Activated naive CD4-positive, alpha-beta T cell (primary cell): ENCODE measurements at places on chromosomes 7 and 10.

DNA sequence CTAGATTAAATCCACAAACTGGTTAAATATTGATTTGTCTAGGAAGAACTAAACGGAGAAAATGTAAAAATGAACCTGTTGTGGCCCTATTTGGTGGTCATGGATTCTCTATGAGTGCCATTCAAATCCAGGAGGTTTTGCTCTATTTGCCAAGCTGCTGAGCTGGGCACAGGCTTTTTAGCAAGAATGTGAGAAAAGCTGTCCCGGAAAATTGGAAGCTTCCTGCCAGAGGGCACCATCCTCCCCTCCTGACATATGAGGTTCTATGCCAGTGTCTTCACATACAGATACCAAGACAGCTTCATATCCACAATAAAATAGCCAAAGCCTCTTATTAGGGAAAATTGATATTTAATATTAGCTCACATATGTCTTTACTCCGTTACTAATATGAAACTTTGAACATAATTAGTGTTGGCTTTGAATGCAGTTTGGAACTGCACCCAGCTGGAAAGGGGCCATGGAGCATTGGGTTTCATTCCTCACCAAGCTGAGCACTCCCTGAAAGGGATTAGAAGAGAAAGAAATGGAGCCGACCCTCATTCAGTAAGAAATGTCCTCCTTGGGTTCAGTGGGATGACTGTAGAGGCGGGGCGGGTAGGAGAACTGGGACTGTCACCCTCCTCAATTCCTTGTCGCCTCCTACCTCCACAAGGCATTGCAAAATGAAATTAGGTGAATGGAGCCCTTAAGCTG, 47.8 kb downstream of the NRCAM start:
- DNase-seq, result no peak

DNA sequence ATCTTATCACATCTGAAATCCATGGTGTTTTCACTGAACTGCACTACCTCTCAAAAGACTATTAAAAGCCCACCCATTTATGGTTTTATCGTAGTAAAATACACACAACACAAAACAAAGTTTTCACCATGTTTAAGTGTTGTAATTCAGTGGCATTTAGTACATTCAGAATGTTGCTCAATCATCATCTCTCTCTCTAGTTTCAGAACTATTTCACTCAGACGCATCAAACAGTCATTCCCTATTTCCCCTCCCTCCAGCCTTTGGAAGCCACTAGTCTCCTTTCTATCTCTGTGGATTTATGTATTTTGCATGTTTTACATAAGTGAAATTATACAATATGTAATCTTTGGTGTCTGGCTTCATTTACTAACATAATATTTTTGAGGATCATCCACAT, 332.6 kb downstream of the TNS3 start:
- DNase-seq, result no peak

DNA sequence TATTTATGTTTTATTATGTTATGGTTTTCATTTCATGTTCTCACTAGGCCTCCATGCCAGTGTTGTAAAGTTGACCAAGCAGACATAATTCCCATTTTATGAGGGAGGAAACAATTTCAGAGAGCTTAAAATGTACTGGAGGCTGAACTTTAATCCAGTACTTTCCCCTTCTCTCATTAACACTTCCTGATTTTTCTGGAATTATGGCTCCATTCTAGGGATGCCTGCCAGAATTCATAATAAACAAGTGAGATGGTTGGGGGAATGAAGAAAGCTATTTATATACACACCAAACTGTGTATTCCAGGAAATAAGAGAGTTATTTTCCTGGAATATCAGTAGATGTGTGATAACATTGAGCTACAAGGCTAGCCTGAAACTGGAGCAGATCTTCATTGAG, 6.9 kb downstream of the TMEM236 start:
- DNase-seq, result no peak

- no peak for DNase-seq
Observed at GRCh38 chr10:124239134-124239533, 145.7 kb upstream of the CHST15 start.

DNA sequence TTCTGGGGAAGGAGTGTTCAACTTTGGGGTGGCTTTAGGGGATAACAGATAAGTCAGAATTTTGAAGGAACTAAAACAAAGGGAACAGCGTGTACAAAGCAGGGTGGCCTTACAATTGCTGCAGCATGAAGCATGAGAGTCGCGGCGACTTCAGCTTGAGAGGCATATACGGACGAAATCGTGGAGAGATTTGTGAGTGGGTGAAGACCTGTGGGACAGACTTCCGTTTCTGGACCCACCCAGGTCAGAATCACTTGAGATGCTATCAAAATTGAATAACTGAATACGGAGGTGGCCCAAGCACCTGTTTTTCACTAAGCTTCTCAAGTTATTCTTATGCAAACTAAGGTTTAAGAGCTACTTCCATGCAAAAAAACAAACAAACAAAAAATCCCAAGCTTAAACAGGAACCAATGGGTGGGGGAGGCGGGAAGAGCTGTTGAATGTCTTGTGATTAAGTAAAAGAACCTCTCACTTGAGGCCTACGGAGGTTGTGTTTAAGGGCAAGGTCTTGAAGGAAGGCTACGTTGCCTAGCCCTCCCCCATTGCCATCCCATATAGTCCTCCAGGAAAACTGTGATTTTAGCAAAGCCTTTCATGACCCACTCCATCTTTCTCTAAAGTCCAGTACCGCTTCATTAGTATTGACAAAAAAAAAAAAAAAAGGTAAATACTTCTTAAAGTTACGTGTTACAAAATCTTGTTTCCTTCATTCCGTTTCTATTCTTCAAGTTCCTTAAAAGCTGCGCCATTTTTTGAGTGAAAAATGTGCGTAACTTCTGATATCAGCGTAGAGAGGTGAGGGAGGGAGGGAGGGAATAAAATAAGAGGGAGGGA, 1.3 kb upstream of the TRIM24 start:
- no peak for DNase-seq

DNA sequence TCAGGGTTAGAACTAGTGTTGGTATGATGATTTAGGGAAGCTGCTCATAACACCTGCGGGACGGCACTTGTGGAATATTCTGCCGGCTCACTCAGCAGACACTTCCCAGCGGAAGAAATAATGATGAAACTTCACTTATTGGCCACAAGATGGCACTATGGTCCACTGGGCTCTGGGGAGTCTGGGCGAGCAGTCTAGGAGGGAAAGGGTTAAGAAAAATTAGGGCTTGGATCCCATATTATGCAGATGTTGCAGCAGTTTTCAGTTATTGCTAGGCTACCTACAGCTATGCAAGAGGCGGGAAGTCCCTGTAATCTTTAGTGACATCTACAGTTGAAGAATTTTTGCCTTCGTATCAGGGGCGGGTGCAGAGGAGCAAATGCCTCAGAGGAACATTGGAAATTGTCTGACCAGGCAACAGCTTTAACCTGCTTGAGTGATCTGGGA, 238.7 kb upstream of the PRSS58 start:
- DNase-seq, result no peak

GRCh38 chr7:54705436-54705835, 53.6 kb downstream of the SEC61G start:
- DNase-seq, result no peak

GRCh38 chr7:27834179-27834921, 94.4 kb downstream of the TAX1BP1 start:
- DNase-seq, result no peak

DNA sequence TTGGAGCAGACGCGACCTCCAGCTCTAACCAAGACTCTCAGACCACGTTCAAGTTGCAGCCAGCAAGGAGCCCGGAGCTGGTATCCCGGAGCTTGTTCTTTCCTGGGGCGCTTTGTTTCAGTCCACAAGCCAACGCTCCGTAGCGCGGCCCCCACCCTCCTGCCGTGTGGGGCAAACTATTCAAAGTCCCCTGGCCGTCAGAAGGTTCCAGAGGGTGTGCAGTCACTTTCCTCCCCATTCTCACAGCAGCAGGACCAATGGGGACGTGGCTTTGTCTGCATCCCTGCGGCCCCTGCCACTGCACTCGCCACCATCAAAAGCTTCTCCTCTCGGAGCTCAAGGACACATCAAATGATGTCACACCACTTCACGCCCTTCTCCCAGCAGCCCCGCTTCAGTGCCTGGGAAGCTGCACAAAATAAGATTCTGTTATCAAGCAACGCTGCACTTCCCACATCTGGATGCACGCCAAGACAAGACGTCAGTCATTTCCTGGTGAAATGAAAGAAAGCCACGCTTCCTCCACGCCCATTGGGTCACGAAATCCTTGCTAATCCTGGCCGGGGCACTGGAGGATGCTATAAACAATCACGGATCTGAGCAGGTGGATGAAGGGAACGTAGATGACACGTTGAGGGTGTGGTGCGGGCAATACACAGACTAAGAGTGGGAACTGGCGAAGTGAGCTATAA, 348.2 kb downstream of the PTPRN2 start:
- DNase-seq, result no peak

- no peak for DNase-seq
Observed at GRCh38 chr7:13457790-13458189, 531.7 kb downstream of the ETV1 start.

- DNase-seq, result no peak
Observed at GRCh38 chr10:44249490-44249889, 135.4 kb downstream of the CXCL12 start.

GRCh38 chr10:97724341-97724941, 10.9 kb downstream of the MARVELD1 start:
- DNase-seq, result no peak

DNA sequence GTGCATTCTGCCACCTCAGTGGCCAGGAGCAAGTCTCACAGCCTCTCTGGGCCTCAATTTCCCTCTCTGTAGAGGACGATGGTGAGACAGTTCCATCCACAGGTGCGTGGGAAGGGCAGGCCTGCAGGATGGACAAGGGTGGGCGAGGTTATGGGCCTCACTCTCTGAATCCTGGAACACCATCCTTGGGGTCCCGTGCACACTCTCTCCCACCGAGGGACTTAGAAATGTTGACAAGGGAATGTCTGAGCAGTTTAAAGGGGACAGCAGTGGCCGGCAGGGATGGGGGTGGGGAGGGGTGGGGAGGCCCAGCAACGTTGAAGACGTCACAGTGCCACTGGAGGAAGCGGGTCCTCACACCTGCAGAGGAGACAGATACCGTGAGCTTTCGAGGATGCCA, 111.5 kb downstream of the FOXL3 start:
- DNase-seq, result no peak
